CD8-positive, alpha-beta memory T cell (primary cell): ENCODE measurements at places on chromosomes 13 and 19.

- no peak for DNase-seq
Observed at GRCh38 chr13:28503182-28503967, 8.4 kb upstream of the FLT1 start.

DNA sequence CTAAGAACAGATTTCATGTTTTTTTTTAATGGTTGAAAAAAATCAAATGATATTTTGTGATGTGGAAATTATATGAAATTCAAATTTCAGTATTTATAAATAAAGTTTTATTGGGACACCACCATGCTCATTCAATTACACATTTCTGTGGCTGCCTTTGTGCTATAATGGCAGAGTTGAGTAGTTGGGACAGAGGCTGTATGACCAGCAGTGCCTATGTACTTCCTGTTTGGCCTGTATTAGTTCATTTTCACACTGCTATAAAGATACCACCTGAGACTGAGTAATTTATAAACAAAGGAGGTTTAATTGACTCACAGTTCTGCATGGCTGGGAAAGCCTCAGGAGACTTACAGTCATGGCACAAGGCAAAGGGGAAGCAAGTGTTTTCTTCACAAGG is 33.6 kb downstream of the AKAP11 start:
- DNase-seq: no peak

DNA sequence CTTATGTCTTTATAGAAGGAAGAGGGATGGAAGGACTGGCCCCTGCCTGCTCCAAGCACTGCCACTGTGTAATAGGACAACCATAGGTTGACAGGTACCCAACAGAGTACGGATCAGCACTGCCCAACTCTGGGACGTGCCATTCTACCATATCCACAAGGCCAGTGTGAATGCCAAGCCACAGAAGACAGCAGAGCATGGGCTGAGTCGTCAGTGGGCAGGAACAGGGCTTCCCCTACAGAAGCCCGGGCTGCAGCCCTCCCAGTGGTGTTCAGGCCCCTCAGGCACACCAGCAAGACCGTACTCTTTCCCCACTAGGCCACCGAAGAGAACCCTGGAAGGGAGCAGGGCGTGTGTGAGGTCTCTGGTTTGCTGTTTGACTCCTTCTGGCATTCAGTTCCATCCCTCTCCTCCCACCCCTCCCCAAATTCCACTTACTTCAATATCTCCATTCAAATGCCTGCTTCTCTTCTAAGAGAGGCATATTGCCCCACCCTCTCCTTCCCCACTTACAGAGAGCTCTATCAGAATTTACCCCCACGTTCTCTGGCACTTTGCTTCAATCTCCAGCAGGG is 209.4 kb downstream of the FOXO1 start:
- no peak for DNase-seq

DNA sequence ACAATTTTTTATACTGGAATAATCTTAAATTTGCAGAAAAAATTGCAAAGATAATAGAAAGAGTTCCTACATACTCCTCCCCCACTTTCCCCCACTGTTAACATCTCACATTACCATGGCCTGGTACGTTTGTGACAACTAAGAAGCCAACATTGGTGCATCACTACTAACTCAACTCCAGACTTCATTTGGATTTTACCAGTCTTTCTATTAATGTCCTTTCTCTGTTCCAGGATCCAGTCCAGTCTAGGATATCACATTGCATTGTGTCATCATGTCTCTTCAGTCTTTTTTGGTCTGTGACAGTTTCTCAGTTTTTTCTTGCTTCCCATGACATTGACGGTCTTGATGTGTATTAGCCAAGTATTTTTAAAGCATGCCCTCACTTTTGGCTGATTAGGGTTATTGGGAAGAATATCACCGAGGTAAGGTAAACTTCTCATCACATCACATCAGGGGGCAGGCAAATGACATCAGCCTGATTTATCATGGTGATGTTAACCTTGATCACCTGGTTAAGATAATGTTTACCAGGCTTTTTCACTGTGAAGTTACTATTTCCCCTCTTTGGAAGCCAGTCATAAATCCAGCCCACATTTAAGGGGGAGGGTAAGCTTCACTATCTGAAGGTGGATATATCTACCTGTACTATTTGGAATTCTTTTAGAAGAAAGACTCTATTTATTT is 322.1 kb downstream of the ENOX1 start:
- no peak for DNase-seq

GRCh38 chr13:51614350-51614786 is 30.1 kb downstream of the WDFY2 start:
- DNase-seq: no peak

- DNase-seq: no peak
Observed at GRCh38 chr13:37601648-37602440, 3.3 kb upstream of the POSTN start.

DNA sequence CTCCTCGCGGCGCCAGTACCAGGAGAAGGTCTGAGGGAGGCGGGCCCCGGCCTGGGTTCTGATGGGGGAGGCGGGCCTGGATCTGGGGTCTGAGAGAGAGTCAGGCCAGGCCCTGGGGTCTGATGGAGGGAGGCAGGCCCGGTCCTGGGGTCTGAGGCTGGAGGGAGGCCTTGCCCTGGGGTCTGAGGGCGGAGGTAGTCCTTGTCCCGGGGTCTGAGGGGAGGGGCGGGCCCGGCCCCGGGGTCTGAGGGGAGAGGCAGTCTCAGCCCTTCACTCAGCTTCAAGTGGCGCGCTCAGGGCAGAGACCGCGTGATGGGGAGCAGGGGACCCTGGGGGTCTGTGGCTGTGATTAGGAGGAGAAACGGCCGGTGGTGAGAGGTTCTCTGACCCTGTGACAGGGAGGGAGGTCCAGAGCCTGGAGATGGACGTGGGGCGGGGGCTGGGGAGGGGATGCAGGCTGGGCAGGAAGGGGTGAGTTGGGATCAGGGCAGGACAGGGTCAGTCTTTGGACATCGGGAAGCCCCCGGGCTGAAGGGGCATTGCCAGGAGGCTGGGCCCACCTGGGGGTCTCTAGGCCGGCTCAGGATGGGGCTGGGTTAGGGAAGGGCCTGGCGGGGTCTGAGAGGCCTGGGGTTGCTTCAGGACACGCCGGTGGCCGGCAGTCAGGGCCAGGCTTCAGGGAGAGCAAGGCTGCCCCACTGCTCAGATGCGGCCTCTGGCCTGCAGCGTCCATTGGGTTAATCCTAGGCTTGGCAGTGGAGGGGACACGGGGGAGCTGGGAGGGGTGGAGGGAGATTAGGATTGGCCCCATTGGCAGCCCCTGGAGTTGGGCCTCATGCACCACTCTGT is 18.7 kb downstream of the HCN2 start:
- DNase-seq: no peak

GRCh38 chr19:50764409-50764808 is 5.9 kb upstream of the GPR32 start:
- no peak for DNase-seq

GRCh38 chr19:33472226-33472625 is 49.4 kb downstream of the PEPD start:
- DNase-seq: no peak

DNA sequence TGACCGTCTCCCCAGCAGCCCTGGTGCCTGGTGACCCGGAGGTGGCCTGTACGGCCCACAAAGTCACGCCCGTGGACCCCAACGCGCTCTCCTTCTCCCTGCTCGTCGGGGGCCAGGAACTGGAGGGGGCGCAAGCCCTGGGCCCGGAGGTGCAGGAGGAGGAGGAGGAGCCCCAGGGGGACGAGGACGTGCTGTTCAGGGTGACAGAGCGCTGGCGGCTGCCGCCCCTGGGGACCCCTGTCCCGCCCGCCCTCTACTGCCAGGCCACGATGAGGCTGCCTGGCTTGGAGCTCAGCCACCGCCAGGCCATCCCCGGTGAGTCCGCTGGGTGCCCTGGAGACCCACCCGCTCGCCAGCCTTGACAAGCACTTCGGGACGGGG is 2.2 kb downstream of the MADCAM1 start:
- no peak for DNase-seq

DNA sequence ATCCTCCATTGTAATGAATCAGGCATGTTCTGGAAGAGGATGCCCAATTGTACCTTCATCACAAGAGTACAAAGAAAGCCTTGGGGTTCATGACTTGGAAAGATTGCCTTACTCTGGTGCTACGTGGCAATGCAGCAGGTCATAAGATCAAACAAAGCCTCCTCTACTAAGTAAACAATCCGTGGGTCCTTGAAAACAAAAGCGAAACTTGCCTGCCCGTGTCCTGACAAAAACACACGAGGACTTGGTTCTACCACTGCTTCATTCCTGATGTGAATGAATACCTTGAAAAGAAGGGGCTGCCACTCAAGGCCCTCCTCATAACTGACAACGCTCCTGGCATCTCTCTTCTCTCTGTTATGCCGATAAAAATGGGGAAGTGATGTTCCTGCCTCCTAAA is 18.9 kb downstream of the ZNF563 start:
- DNase-seq: no peak

GRCh38 chr13:77031656-77032243 is 4.8 kb upstream of the FBXL3 start:
- no peak for DNase-seq

GRCh38 chr13:94902722-94903407 is 190.5 kb upstream of the SOX21 start:
- DNase-seq: no peak

- no peak for DNase-seq
Observed at GRCh38 chr13:83710133-83710515, 172.2 kb downstream of the SLITRK1 start.

- DNase-seq: no peak
Observed at GRCh38 chr13:94886191-94886590, 173.8 kb upstream of the SOX21 start.

- DNase-seq: no peak
Observed at GRCh38 chr13:79936368-79937136, 404.4 kb downstream of the SPRY2 start.

- DNase-seq: no peak
Observed at GRCh38 chr13:21871382-21871781, 200.5 kb downstream of the FGF9 start.

GRCh38 chr13:41673640-41674039 is 216.3 kb downstream of the RGCC start:
- no peak for DNase-seq

DNA sequence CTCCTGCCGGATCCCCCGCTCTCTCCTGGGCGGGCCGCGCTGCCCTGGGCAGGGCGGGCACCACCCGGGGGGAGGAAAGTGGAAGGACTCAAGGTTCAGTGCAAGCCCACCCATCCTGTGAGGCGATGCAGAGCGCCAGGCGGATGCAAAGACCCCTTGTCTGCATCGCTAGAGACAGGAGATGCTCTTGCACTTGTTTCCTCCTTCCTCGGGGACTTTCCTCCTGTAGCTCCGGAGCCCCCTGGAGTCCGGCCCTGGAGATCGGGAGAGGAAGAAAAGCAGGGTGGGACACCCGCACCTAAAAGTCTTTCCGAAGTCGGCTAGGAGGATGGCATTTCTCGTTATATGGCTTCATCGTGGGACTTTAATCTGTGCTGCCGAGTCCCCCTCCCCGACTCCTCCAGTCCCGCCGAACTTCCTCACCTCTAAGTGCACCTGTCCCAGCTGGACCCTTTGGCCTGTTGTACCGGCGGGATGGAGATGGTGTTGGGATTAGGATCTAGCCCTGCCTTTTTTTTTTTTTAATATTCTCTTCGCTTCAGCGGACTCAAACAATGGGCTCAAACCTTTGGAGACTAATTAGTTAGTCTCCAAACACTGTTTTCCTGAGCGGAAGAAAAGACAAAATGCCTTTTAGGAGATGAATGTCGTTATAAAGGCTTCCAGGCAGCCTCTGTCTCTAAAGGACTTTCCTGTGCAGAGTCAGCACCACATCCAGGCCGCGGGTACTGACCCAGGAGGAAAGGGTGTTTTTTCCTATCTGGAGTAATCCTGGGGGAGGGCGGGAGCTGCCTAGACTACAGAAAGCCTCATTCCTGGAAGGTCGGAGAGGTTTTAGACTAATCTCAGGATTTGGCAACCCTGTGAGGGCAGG is 725 bp downstream of the FAM124A start:
- DNase-seq: no peak

DNA sequence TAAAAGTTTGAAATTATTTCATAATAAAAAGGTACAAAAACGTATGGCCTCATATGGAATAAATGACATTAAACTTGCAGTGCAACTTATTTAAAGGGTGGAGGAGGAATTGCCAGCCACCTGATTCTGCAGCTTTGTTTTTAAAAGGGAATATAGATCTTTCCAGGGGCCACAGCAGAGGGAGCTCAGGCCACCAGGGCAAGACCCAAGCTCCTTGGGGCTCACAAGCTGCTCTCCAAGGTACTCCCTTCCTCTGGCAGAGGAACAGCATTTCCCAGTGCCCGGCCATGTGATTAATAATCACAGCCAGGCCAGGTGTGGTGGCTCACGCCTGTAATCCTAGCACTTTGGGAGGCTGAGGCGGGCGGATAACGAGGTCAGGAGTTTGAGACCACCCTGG is 6.2 kb downstream of the ACOD1 start:
- no peak for DNase-seq

GRCh38 chr13:95462801-95463200 is 89.7 kb upstream of the CLDN10 start:
- DNase-seq: no peak

GRCh38 chr13:28820099-28821051 is at the start of gene MTUS2:
MTUS2 (plus strand) TSS chr13:28820339.
- DNase-seq: no peak

GRCh38 chr13:79799059-79799867 is 318.3 kb downstream of the NDFIP2 start:
- no peak for DNase-seq

- no peak for DNase-seq
Observed at GRCh38 chr13:49654011-49654410, 25.7 kb downstream of the ARL11 start.

- DNase-seq: no peak
Observed at GRCh38 chr19:14102102-14102696, 11.6 kb upstream of the SAMD1 start.

GRCh38 chr19:18978616-18979015 is 37.6 kb upstream of the HOMER3 start:
- no peak for DNase-seq

GRCh38 chr13:79442221-79442620 is 36.2 kb upstream of the RBM26 start:
- DNase-seq: no peak

DNA sequence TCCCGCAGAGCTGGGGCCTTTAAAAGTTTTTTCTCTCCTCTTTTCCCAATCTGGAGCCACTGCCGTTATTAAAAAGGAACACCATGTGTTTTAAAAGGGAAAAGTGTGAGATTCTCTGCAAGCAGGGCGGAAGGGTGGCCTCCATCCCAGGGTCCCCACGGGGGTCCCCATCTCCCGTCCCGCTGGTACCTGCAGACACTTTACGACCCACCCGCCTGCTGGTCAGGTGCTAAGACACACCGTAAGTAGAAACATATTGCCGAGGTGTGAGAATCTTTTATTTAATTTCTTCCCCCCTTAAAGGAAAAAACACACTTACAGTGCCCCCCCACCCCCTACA is 1.8 kb downstream of the CRLF1 start:
- no peak for DNase-seq

DNA sequence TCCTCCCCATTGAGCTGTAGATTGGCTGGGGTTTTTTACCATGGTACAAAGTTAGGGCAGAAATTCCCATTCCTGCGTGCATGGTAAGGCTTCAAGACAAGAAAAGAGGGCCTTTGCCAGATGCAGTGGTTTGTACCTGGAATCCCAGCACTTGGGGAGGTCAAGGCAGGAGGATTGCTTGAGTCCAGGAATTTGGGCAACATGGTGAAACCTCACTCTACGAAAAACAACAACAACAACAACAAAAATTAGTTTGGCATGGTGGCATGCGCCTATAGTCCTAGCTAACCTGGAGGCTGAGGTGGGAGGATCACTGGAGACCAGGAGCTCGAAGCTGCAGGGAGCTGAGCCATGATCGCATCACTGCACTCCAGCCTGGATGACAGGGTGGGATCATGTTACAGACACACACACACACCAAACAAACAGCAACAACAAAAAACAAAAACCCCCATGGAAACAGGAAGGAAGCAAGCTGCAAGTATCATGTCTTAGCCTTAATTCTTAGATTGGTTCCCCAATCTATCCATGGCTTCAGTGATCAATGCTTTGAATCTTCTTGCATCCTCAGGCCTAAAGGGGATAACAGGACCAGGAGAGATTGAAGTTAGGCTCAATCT is 5.5 kb upstream of the WTIP start:
- no peak for DNase-seq
